ENCODE measurements at places on chromosomes 12 and 14.
A peak's percentile ranks its signal among the peaks of the same experiment; 100 is the strongest.

DNA sequence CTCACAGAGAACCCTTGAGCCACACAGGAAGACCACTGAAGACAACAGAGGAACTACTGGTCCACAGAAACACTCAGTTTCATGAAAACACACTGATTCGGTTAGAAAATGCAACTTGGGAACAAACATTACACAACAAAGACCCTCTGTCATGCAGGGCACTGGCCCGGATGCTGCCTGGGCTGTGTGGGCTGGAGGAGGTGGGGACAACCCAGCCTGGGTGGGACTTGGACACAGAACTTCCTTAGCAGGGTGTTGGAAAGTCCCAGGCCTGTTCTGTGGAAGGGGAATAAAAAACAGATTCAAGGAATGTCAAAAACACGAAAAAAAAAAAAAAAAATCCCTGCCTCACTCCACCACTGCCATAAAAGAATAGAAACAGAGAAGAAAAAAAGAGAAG, 181.0 kb downstream of the MON2 start:
- DNase-seq, result no peak

- DNase-seq, result peak; percentile 12
Measured at GRCh38 chr12:124466216-124467128, 100.9 kb downstream of the NCOR2 start.

- no peak for DNase-seq
Measured at GRCh38 chr12:132550014-132550802, 60.2 kb downstream of the LRCOL1 start.

DNA sequence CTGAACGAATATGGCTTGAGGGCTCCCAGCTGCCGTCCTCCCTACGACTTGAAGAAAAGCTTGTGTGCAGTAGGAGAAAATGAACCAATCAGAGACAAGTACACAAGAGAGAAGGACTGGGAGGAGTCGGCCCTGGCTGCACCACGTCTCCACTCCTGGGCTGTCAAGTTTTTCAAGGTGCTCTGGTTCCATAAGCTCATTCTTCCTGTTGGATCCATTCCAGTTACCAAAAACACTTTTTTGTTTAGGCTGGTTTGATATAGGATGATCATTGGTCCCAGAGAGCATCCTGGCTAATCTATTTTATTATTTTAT, 2.8 kb upstream of the A2ML1 start:
- DNase-seq, result no peak

DNA sequence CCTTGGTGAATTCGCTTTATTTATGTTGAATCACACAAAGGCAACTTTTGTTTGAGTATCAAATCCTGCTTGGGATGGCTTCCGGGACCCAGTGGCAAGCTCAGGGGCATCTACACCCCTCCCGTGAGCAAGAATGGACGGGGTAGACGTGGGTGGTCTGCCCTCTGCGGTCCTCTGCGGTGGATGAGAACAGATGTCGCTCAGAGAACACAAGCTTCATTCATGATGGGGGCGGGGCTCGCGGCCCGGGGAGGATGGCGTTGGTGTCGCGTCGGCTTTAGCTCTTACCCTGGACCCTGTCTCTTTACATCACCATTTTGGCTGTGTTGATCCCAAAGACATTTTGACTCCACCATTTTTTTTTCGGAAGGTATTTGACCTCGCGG, 158.5 kb upstream of the RTL1 start:
- DNase-seq, result no peak

DNA sequence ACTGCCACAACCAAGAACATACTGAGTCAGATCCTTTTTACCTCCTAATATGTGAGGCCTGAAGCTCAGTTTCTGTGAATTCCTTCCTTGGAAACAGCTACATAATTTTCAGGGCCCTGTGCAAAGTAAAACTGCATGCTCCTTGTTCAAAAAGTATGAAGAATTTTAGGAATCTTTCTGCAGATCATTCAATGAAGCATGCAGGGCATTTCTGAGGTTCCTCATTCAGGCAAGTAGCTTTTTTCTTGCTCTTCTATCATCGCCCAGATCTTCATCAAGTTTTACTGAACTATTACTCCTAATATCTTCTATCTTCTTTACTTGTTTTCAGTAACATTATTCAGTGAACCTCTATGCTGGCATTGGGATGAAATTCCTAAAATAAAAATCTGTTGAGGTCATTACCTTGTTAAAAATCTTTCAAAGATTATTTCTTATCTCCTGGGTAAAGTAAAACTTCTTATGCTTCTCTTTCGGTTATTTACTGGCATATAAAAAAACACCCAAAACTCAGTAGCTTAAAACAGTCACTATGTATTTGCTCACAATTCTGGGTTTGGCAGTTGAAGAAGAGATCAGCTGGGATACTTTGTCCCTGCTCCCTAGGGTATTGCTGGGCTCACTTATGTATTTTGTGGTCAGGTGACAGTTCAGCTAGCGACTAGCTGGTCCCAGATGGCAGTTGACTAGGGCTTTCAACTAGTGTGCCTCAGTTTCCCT, 42.6 kb upstream of the KRR1 start:
- DNase-seq, result peak; percentile 68

DNA sequence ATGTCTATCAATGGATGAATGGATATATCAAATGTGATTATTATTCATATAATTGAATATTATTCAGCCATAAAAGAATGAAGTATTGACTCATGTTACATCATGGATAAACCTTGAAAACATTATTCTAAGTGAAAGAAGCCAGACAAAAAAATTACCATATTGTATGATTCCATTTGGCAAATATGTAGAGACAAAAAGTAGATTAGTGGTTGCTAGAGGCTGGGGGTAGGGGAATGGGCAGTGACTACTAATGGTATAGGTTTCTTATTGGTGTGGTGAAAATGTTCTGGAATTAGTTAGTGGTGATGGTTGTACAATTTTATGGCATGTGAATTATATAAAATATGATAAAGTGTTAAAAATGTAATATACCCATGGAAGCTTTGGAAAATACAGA, 31.8 kb upstream of the GNS start:
- DNase-seq, result peak; percentile 57

GRCh38 chr12:14589169-14590004, 21.7 kb upstream of the PLBD1 start:
- DNase-seq, result no peak

- no peak for DNase-seq
Measured at GRCh38 chr12:106722837-106723236, 51.6 kb upstream of the RIC8B start.

GRCh38 chr12:75798136-75798926, 233.2 kb downstream of the PHLDA1 start:
- no peak for DNase-seq

- DNase-seq, result no peak
Measured at GRCh38 chr12:69214169-69214568, 25.2 kb upstream of the CPSF6 start.

GRCh38 chr14:53655080-53655785, 301.4 kb downstream of the BMP4 start:
- DNase-seq, result no peak

DNA sequence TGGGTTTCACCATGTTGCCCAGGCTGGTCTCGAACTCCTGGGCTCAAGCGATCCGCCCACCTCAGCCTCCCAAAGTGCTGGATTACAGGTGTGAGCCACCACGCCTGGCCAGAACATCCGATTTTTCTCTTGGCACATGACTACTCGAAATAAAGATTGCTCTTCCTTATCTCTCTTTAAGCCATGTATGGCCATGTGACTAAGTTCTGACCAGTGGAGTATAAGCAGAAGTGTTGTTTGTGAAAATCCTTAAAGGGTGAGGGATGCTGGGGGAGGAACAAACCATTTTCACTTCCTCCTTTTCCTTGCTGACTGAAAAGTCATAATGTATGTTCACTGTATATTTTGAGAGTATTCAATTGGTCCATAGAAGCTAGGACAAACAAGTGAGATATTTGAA, 50.7 kb upstream of the ATF7IP start:
- DNase-seq, result no peak

GRCh38 chr12:29869946-29870345, 86.2 kb upstream of the TMTC1 start:
- no peak for DNase-seq

DNA sequence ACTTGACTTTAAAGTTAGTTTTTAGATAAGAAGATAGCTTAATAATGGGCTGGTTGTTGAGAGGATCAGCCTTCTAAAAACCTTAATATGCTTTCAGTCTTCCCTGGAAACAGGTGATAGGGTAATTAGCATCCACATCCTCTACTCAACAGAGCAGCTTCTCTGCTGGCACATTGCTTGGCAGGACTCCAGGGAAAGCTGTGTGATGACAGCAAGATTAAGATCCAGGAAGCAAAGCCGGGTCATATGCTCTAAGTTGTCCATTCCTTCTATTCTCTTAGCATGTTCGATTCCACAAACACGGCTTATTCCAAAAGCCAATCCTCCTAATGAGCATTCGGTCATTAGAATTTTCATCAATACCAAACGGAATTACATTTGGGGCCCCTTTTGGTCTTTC, 87.0 kb downstream of the HMGA2 start:
- peak; percentile 71 for DNase-seq

DNA sequence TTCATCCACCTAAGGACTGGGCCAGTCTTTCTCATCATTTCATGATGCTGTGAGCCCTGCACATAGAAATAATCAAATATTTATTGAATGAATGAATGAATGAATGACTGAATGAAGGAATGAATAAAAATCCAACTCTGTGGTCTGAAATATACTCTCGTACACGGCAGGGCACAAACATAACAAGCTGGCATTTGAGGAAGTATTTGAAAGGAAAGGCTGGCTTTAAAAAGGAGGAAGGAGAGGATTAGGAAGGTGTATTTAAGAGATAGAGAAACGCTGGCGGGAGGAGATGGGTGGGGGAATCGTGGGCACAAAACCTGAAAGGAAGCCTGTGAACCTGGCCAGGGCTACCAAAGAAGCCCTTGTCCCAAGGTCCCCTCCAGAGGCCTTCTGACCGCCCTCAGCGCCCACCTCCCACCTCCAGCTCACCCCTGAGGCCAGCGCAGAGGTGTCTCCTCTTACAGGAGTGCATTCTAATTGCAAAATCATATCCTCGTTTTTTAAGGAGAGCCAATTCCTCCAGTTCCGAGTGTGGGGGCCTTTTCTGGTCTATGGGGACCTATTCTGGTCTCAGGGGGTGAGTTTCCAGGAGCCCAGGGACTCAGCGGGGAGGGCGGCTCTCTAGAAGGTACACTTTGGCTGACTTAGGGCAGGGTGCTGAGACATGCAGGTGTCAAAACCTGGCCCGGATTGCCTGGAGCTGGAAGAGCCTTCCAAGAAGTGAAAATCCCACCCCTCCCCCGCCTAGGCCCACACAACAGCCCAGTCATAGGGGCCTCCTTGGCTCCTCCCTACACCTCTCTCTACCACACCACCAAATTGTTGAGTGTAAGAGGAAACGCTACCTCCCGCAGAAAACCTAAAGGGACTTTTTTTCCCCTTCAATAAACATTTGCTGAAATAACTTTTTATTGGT, 8.7 kb upstream of the JDP2 start:
- DNase-seq, result no peak

DNA sequence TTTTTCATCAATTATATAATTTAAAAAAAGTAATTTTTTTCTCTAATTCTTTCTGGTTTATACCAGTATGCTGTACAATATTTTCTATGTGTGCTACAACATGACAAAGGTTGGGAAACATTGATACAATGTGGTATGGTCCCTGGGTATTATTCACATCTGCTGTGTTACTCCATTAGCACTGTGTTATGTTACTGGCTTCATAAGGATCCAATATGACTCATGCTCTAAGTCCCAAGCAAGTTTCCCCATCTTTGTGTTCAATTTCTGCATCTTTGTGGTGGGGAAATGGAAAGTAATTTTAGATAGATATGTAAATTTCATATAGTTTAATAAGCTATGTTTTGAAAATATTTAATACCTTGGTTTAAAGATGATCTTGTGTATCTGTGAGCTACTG, 35.8 kb downstream of the FBXO33 start:
- DNase-seq, result peak; percentile 25

DNA sequence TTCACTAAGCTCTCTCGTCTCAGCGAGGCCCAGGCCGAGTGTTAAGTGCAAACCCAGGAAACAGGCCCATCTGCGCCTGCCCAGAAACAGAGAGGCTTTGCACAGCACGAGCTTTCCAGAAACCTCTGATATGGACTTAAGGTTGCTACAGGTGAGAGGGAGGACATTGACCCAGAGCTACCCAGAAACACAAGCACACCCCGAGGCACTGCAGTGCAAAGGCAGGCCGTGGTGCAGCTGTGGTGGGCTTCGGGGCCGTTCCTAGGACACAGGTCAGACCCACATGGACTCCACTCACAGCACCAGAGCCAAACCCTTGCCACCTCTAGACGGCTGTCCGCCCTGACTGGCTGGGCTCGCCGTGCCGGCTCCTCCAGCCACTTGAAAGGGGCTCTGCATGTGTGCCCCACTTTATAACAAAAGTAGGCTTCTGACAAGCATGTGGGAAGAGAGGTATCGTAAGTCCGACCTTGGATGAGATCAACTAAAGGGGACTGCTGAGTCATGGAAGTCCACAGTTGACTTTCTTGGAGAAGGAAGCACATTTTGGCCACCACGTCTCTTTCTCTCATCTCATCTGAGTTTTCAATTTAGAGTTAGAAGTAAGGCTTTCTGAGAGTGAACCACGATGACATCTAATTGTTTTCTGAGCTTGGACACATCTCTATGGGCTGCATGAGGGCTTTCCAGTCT, 38.2 kb downstream of the CACNA2D4 start:
- no peak for DNase-seq

DNA sequence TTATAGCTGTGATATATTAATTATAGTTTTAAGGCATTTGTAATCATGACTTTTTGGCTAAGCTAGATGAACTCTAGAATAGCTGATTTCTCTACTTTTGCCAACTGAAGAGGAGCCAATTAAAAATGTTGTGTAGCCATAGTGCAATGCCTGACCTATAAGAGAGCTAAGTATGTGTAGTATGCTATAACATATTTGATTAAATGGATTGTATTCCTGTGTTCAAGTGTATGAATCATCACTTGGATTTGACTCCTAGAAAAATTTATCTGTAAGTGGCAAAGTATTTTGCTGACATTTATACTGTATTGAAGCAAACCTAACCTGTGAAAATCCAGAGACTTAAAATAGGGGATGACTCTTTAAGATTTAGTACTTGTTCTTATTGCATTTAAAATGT, 34.2 kb downstream of the PCNX4 start:
- DNase-seq, result peak; percentile 12

- no peak for DNase-seq
Measured at GRCh38 chr12:45721369-45721768, 8.1 kb upstream of the ARID2 start.

GRCh38 chr12:99658671-99659349, 11.3 kb downstream of the GARIN6 start:
- DNase-seq, result no peak

All from fibroblast of upper back skin (primary cell).